ENCODE measurements at places on chromosomes 4 and X. TPM values are rescaled to one million over a fixed set of nuclear protein-coding genes. Genes with fewer than 3 reads are reported as not detected.

CFAP99 gene
- 1.7 TPM for total RNA-seq

ARHGAP6 gene
- total RNA-seq, result 20.4 TPM

DNA sequence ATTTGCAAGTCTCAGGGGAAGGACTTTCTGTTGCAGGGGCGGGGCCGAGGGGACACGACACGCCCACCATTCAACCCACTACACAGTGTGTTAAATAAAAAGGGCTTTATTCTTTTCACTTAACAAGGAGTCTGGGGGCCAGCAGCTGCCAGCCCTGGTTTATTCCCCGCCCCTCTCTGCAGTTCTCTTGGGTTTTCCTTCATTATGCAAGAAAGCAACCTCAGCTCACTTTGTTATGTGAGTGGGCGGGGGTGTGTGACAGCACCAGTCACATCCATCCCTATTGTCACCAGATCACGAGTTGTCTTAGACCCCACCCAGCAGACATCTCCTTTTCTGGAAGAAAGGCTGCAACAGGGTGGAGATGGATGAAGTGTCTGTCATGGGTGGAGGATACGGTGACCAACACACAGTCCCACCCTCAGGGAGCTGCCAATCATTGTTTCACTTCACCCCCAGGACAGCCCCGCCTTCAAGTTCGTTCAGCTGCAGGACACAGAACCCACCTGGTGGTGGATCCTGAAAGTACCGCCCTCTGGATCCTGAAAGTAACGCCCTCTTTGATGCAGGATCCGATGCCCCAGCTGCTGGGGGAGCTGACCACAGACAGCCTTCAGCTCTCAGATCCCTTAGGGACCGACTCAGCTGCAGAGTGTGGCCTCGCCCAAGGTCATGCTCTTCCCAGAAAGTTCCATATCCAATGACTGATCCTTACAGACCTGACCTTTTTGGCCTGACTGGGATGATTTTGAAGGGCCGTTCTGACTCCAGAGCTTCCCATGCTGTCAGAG is 79.6 kb downstream of the SMIM20 start:
- no peaks in the 10 kb centered on the region for H3K36me3 ChIP-seq
- H3K27ac ChIP-seq, result no peak overlapping the region
- H3K4me1 ChIP-seq, result no peaks in the 10 kb centered on the region
- no peak overlapping the region for H3K4me3 ChIP-seq

- H3K4me3 ChIP-seq, result no peak overlapping the region
- no peak for DNase-seq
- H3K36me3 ChIP-seq, result no peaks in the 10 kb centered on the region
- no peaks in the 10 kb centered on the region for H3K27me3 ChIP-seq
- no peaks in the 10 kb centered on the region for H3K4me1 ChIP-seq
Observed at GRCh38 chr4:34412911-34413310, 1831.4 kb downstream of the ARAP2 start.

- no peaks in the 10 kb centered on the region for H3K4me1 ChIP-seq
- peak; percentile 61 for DNase-seq
- no peaks in the 10 kb centered on the region for H3K27me3 ChIP-seq
Observed at GRCh38 chr4:182427554-182427953, 184.4 kb downstream of the TENM3 start.

DNA sequence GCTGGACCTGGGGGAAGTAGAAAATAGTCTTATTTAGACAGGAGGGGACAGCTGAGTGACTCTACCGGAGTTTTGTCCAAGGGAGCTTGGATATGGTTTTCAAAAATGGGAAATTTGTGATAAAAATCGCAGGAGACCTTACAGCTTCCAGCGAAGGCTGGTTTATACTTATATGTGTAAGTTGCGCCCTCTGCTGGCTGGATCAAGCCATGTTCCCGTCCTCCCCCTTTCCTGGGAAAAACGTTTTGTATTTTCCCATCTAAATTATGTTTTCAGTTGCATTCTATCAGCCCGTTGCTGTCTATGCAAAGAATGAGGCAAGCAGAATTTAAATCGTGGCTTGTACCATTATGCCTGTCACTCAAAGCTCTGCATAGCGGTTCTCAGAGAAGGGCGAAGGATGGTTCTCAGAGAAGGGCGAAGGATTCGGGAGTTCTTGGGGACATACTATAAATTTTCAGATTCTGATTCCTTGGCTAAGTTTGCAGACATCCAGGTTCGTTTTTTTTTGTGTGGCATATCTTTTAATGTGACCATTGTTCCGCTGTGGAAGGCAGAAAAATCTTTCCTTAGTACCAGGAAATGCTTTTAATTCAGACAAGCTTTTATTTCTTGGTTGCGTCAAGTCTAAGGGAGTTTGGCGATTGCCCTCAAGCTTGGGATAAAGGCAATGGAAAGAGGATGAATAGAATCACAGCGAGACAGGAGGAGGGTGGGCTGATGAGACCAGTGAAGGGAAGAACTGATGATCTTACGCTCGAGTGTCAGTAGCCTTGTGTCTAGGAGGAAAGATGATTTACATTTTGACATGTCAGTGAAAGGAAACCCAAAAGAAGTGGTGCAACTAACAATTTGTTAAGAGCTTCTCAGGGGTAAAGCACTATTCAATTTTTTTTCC is 128.5 kb upstream of the ARX start:
- no peaks in the 10 kb centered on the region for H3K27me3 ChIP-seq
- H3K4me1 ChIP-seq, result no peaks in the 10 kb centered on the region
- H3K36me3 ChIP-seq, result no peaks in the 10 kb centered on the region

STARD8 gene
- total RNA-seq, result 23.4 TPM

GRCh38 chr4:167785523-167785922 is 306.8 kb upstream of the ANXA10 start:
- no peaks in the 10 kb centered on the region for H3K36me3 ChIP-seq
- DNase-seq, result no peak
- no peaks in the 10 kb centered on the region for H3K4me1 ChIP-seq
- H3K27ac ChIP-seq, result no peak overlapping the region
- no peak overlapping the region for H3K4me3 ChIP-seq

DNA sequence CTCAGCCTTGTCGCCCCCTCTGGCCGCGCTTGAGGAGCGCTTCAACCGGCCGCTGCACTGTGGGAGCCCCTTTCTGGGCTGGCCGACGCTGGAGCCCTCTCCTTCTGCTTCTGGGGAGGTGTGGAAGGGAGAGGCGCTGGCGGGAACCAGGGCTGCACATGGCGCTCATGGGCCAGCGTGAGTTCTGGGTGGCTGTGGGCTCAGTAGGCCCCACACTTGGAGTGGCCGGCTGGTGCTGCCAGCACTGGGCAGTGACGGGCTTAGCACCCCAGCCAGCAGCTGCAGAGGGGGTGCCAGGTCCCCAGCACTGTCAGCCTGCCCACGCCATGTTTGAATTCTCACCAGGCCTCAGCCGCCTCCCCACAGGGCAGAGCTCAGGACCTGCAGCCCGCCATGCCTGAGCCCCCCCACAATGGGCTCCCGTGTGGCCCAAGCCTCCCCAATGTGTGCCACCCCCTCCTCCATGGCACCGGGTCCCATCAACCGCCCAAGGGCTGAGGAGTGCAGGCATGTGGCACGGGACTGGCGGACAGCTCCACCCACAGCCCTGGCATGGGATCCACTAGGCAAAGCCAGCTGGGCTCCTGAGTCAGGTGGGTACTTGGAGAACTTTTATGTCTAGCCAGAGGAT is 615.2 kb downstream of the TRIML1 start:
- H3K27me3 ChIP-seq, result no peaks in the 10 kb centered on the region
- H3K4me1 ChIP-seq, result no peaks in the 10 kb centered on the region
- no peak overlapping the region for H3K27ac ChIP-seq
- no peak for DNase-seq
- H3K36me3 ChIP-seq, result no peaks in the 10 kb centered on the region

- no peaks in the 10 kb centered on the region for H3K4me1 ChIP-seq
- H3K27ac ChIP-seq, result no peak overlapping the region
- no peak overlapping the region for H3K4me3 ChIP-seq
- DNase-seq, result no peak
- no peaks in the 10 kb centered on the region for H3K27me3 ChIP-seq
Observed at GRCh38 chrX:34848281-34848680, 94.3 kb upstream of the FAM47B start.

DNA sequence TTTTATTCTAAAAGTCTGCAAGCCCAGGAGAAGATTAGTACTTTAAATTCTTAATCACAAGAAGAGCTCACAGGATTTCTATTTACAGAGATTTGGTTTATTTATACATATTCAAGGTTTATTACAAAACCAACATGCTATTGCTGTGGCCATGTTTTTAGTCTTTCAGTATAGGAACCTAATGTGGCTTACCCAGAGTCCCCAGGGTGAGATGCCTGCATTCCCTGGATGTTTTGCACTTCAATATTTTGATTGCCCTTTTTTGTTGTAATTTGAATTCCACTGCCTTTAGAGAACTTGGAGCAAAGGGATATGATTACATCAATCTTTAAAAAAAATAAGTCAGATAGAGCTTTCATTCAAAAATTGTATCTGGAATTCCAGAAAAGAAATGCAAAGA is 146.0 kb upstream of the FRMPD4 start:
- H3K27ac ChIP-seq, result no peak overlapping the region
- H3K27me3 ChIP-seq, result no peaks in the 10 kb centered on the region
- no peaks in the 10 kb centered on the region for H3K4me1 ChIP-seq
- H3K36me3 ChIP-seq, result no peaks in the 10 kb centered on the region
- no peak overlapping the region for H3K4me3 ChIP-seq
- no peak for DNase-seq

GRCh38 chrX:125132274-125132673 is 187.4 kb upstream of the TEX13C start:
- no peak for DNase-seq
- H3K4me3 ChIP-seq, result no peak overlapping the region
- H3K27ac ChIP-seq, result no peak overlapping the region

POU4F2 gene
- not detected for total RNA-seq

DNA sequence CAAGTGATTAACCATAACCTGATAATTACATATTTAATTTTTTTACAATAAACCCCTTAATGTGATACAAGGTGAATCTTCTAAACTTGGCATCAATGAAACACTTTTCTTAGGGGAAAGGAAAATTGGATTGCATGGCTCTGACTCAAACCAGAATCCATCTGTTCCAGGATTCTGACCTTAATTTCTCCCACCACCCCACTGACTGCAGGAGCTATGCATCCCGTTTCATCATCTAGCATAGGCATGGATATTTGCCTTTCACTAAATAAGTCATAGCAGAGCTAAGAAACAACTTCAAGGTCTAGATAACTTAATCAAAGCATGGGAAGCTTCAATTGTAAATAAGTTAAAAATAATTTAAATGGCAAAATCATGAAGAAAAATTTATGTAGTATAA is 156.3 kb downstream of the BTC start:
- no peaks in the 10 kb centered on the region for H3K36me3 ChIP-seq
- no peaks in the 10 kb centered on the region for H3K4me1 ChIP-seq
- H3K27me3 ChIP-seq, result no peaks in the 10 kb centered on the region

GRCh38 chr4:85500110-85500867 is 25.3 kb downstream of the ARHGAP24 start:
- H3K27ac ChIP-seq, result no peak overlapping the region
- no peak overlapping the region for H3K4me3 ChIP-seq
- no peak for DNase-seq
- no peaks in the 10 kb centered on the region for H3K36me3 ChIP-seq
- H3K4me1 ChIP-seq, result no peaks in the 10 kb centered on the region

GRCh38 chr4:26023203-26023972 is 109.4 kb downstream of the SMIM20 start:
- H3K4me1 ChIP-seq, result no peaks in the 10 kb centered on the region
- no peaks in the 10 kb centered on the region for H3K36me3 ChIP-seq
- DNase-seq, result no peak
- no peak overlapping the region for H3K27ac ChIP-seq
- H3K4me3 ChIP-seq, result no peak overlapping the region

- peaks cover 21% of the 10 kb centered on the region for H3K27me3 ChIP-seq
- peak; percentile 38 for DNase-seq
- H3K4me1 ChIP-seq, result no peaks in the 10 kb centered on the region
- H3K4me3 ChIP-seq, result no peak overlapping the region
- H3K36me3 ChIP-seq, result no peaks in the 10 kb centered on the region
Observed at GRCh38 chrX:73447311-73447794, 500 bp downstream of the CDX4 start.

DNA sequence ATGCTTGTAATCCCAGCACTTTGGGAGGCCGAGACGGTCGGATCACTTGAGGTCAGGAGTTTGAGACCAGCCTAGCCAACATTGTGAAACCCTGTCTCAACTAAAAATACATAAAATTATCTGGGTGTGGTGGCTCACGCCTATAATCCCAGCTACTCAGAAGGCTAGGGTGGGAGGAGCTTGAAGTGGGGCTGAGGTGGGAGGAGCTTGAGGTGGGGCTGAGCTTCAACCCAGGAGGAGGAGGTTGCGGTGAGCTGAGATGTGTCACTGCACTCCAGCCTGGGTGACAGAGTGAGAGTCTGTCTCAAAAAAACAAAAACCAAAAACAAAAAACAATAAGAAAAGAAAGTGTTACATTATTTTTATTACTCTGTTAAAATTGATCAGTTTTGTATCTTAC is 1164.4 kb upstream of the IGFBP7 start:
- no peak overlapping the region for H3K27ac ChIP-seq
- no peaks in the 10 kb centered on the region for H3K27me3 ChIP-seq
- H3K4me1 ChIP-seq, result no peaks in the 10 kb centered on the region
- H3K36me3 ChIP-seq, result no peaks in the 10 kb centered on the region
- no peak overlapping the region for H3K4me3 ChIP-seq

- H3K27ac ChIP-seq, result no peak overlapping the region
- no peak overlapping the region for H3K4me3 ChIP-seq
- DNase-seq, result no peak
- H3K27me3 ChIP-seq, result no peaks in the 10 kb centered on the region
Observed at GRCh38 chr4:134189480-134189879, 12.1 kb downstream of the PABPC4L start.
